ENCODE measurements at places on chromosomes 1 and 21. TPM values are rescaled to one million over a fixed set of nuclear protein-coding genes. Genes with fewer than 3 reads are reported as not detected.

GRCh38 chr1:2061065-2061778 is 11.0 kb downstream of the PRKCZ start:
- no peak overlapping the region for H3K27ac ChIP-seq
- H3K4me3 ChIP-seq: no peak overlapping the region

Gene C1orf141
- polyA plus RNA-seq: not detected

- no peak overlapping the region for H3K4me3 ChIP-seq
- DNase-seq: no peak
- H3K36me3 ChIP-seq: no peaks in the 10 kb centered on the region
Observed at GRCh38 chr1:3669971-3670431, 17.7 kb downstream of the TP73 start.

DNA sequence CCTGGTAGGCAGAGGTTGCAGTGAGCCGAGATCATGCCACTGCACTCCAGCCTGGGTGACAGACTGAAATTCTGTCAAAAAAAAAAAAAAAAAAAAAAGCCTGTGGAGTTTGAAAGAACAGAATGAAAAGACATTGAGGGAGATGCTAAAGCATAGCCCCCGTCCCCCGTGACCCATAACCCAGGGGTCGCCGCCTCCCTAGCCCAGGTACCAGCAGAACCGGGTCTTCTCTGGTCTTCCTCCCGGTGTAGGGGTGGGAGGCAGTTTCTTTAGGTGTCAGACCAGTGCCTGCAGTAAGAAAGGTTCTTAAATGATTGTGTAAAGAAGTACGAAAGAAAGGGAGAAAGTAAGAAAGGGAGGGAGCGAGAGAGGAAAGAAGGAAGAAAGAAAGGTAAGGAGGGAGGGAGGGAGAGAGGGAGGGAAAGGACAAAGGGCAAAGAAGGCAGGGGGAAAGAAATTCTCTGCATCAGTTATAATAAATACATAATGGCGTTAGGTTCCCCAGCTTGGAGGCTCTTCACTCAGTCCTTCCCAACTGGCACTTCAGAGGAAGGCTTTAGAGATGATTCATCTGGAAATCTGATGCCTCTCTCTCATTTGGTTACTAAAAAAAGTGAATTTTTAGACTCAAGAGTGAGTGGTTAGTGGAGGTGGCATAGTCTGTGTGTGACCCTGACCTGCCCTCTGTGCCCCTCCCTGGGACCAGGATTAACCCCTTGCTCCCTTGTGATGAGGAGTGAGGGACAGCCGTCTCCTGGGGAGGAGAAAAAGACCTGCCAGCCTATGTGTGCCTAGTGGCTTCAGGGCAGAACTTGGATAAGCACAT is 1.1 kb downstream of the IL24 start:
- peaks cover 5% of the 10 kb centered on the region for H3K4me1 ChIP-seq
- H3K27me3 ChIP-seq: no peaks in the 10 kb centered on the region
- no peak for DNase-seq
- H3K36me3 ChIP-seq: no peaks in the 10 kb centered on the region
- H3K4me3 ChIP-seq: no peak overlapping the region
- no peak overlapping the region for H3K27ac ChIP-seq

DNA sequence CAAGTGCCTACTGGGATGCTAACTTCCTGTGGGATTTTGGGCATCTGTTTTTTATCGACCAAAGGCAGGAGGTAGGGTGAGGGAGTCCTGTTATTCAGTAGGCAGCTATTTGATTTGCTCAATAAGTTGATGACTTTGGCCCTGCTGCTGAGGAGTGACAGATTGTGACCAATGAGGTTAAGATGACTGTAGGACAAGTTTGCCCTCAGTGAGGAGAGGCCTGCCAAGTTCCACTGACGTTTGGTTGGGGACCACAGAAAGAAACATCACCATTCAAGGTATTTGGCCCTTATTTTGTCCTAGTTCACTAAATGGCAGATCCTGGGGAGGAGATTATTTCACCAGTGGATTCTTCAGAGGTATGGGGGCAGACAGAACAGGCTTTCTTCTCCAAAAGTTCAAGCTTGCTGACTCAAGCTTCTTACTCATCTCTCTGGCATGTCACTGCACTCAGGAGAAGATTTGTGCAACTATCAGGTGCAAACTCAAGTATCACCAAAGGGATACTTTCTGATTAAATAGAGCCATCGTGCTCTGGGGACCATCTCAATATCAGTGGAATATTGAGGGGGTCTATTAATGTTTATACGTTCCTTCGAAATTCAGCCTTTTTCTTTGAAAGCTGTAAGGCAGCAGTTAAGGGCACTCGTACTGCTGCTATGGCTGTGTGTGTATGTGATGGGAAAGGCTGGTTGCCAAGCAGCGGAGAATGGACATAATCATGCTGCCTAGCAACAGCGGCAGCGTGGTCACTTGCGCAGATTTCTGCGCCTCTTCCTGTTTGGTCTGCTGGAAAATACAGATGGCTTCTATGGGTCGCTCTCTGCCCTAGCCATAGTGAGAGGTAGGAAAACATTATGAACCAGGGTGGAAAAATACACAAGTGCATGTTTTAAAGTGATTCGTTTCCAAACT is 78.7 kb downstream of the PBX1 start:
- no peaks in the 10 kb centered on the region for H3K36me3 ChIP-seq
- no peak overlapping the region for H3K27ac ChIP-seq
- H3K4me3 ChIP-seq: no peak overlapping the region
- DNase-seq: no peak
- no peaks in the 10 kb centered on the region for H3K27me3 ChIP-seq
- no peaks in the 10 kb centered on the region for H3K4me1 ChIP-seq

- no peak for DNase-seq
- H3K27ac ChIP-seq: no peak overlapping the region
- H3K4me1 ChIP-seq: peaks cover 6% of the 10 kb centered on the region
- H3K27me3 ChIP-seq: no peaks in the 10 kb centered on the region
- H3K4me3 ChIP-seq: no peak overlapping the region
Observed at GRCh38 chr1:88730132-88730675, 46.1 kb downstream of the PKN2 start.

Gene PPM1J
- polyA plus RNA-seq: 7.5 TPM

Gene INAVA
- polyA plus RNA-seq: 0.07 TPM

GRCh38 chr1:209387271-209387968 is 196.1 kb upstream of the CAMK1G start:
- H3K4me1 ChIP-seq: no peaks in the 10 kb centered on the region
- no peak overlapping the region for H3K27ac ChIP-seq
- no peak for DNase-seq
- no peak overlapping the region for H3K4me3 ChIP-seq
- no peaks in the 10 kb centered on the region for H3K36me3 ChIP-seq

- no peak for DNase-seq
- H3K36me3 ChIP-seq: no peaks in the 10 kb centered on the region
- H3K4me3 ChIP-seq: no peak overlapping the region
Observed at GRCh38 chr1:221567859-221568507, 173.9 kb downstream of the DUSP10 start.

- no peaks in the 10 kb centered on the region for H3K4me1 ChIP-seq
- no peak for DNase-seq
- H3K27me3 ChIP-seq: peaks cover 4% of the 10 kb centered on the region
- H3K27ac ChIP-seq: no peak overlapping the region
- H3K4me3 ChIP-seq: no peak overlapping the region
Observed at GRCh38 chr1:34362949-34363348, 186.2 kb downstream of the C1orf94 start.

Gene CNR2
- 63.4 TPM for polyA plus RNA-seq

- no peak for DNase-seq
- H3K27me3 ChIP-seq: no peaks in the 10 kb centered on the region
- H3K4me1 ChIP-seq: no peaks in the 10 kb centered on the region
- no peak overlapping the region for H3K4me3 ChIP-seq
- no peak overlapping the region for H3K27ac ChIP-seq
Observed at GRCh38 chr21:37186983-37187382, 80.2 kb downstream of the VPS26C start.

Gene NTMT2
- not detected for polyA plus RNA-seq

DNA sequence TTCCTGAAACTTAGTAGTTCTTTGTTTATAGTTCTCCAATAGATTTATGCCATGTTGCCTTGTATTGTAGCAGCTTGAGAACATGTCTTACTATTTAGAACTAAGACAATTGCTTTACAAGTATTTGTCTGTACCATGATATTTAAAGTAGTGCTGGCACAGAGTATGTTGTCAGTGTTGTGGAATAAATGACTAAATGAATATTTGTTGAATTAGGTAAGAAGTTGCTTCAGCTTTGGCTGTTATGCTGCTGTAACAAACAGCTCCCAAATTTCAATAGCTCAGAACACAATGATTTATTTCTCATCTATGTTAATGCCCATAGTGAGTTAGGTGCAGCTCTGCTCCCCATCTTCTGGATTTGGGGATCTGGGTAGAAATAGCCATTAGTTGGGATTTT is 90.2 kb upstream of the VCAM1 start:
- no peaks in the 10 kb centered on the region for H3K27me3 ChIP-seq
- H3K4me3 ChIP-seq: no peak overlapping the region
- no peak overlapping the region for H3K27ac ChIP-seq
- DNase-seq: no peak

Gene IL22RA1
- polyA plus RNA-seq: 0.10 TPM

Gene SSBP3
- 16.9 TPM for polyA plus RNA-seq
